ENCODE measurements at places on chromosomes 1 and 21. TPM values are rescaled to one million over a fixed set of nuclear protein-coding genes. Genes with fewer than 3 reads are reported as not detected.

- DNase-seq: no peak
Observed at GRCh38 chr1:212648431-212648830, 39.9 kb downstream of the ATF3 start.

DNA sequence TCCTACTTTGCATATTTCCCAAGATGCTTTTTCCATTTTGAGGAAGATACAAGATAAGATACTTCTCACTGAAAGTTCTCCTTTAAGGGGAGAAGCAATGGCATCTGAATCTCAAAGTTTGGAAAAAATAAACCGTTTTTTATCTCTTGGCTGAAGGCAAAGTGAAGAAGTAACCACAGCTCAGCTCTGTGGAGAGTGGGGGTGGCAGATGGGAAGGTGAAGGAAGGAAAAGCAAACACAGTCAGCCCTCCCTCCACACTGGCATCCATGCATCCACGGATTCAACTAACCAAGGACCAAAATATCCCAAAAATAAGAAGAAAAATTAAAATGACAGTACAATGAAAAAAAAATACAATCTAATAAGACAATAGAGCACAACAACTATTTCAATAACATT, 211.1 kb downstream of the RGS7 start:
- DNase-seq: no peak

The S100A9 gene
- 224 TPM for total RNA-seq

DNA sequence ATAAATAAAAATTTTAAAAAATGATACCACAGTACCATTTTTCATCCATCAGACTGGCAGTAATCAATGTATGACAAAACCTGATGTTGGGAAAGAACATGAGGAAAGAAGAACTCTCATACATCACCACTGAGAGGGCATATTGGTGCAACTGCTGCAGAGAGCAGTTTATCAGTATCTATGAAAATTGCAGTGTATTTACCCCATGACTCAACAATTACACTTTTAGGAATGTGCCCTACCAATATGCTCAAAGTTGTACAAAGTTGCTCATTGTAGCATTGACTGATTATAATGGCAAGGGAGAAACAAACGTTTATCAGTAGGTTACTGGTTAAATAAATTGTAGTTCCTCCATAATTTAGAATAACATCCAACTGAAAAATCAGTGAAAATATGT, 36.7 kb downstream of the CATSPERE start:
- DNase-seq: no peak

The LRRC53 gene
- 10.4 TPM for total RNA-seq

- no peak for DNase-seq
Observed at GRCh38 chr1:51664421-51665240, 47.7 kb downstream of the OSBPL9 start.

DNA sequence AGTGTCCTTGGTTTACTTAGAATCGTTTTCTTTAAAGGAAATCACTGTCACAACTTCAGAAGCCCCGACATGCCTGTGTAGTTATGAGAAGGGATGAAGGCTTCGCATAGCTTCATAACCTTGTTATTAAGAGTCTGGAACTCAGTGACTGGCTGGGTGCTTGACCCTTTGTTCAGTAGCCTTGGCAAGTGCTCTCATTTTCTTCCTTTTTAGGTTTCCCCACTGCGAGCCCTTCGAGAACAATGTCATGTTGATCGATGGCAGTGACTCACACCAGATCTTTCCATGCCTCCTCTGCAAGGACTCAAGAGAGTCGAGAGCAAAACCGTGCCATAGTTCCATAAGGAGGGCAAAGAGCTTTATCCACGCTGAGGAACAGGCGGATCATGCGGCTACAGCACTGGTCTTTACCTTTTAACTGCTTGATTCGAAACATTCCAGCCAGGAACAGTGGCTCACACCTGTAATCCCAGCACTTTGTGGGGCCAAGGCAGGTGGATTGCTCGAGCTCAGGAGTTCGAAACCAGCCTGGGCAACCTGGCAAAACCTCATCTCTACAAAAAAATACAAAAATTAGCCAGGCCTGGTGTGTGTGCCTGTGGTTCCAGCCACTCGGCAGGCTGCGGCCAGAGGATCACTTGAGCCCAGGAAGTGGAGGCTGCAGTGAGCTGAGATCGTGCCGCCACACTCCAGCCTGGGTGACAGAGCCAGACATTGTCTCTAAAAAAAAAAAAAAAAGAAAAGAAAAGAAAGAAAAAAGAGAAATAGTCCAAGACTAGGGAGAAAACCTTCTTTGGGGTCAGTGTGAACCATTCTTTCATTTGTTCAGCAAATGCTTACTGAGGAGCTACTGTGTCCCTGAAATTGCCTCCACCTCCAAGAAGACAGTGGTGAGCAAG, 95.4 kb upstream of the ERRFI1 start:
- peak; percentile 83 for DNase-seq

The RHCE gene
- 1.4 TPM for total RNA-seq

DNA sequence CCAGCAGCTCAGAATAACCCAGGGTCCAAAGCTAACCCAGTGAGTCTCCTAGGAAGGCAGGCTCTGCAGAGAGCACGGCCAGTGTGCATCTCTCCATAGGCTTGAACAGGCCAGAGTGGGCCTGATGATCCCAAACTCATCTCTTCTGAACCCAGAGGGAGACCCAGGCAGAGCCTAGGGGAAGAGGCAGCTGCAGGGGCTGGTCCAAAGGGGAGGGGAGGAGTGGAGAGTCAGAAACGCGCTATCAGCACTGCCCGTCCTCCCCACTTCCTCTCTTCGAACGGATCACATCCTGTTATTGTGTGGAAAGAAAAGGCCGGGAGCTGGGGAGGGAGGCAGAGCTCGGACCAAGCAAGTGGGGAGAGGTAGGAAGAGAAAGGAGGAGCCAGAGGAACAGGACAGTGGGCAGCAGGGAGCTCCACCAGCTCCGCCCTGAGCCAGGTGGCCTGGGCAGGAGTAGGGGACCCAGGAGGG, 20.2 kb downstream of the TAL1 start:
- peak; percentile 74 for DNase-seq

The RAB25 gene
- 2.2 TPM for total RNA-seq

GRCh38 chr1:53265581-53265980, 27.3 kb upstream of the MAGOH start:
- no peak for DNase-seq

The CHD1L gene
- 10.1 TPM for total RNA-seq

DNA sequence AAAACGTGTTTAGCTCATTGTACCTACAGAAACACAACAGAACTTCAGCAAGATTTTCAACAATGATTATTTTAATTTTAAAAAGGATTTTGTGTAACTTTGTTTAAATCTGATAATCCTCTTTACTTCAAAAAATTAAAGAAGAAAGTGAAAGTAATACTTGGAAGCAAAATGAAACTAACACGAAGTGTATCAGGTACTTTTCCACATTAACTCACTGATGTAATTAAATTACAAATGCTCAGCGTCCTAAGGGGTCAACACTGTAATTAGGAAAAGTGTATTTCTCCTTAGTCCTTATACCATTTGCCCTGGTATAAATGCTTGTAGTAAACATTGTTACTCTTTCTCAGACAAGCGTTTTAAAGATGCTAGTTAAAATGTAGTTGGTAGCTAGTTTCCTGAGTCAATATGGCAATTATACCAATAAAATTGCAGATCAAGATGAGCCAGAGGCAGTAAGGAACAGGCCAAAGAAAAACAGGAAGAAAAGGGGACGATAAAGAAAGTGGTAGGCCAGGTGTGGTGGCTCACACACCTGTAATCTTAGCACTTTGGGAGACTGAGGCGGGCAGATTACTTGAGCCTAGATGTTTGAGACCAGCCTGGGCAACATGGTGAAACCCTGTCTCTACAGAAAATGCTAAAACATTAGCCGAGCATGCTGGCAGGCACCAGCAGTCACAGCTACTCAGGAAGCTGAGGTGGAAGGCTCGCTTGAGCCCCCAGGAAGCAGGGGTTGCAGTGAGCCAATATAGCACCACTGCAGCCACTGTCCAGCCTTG, 553.0 kb downstream of the SMYD3 start:
- no peak for DNase-seq

DNA sequence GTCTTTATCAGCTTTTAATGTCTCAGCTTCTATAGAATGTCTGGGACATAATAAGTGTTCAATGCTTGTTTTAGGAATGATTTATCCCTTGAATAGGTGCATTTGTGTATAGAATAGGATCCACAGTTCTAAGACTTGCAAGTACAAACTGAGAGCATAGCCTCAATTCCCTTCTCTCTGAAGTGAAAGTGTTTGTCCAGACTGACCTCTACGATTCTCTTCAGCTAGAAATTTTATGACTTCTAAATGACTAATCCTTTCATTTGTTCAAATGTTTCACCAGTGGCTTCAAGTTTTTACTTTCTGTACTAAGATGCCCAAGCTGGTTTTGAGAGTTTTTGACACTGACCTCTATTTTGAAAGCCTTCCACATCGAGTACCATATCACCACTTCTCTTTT, 608.2 kb upstream of the ADGRL4 start:
- DNase-seq: no peak

- peak; percentile 8 for DNase-seq
Observed at GRCh38 chr1:200774735-200775444, 36.2 kb downstream of the CAMSAP2 start.

The LDLRAD1 gene
- total RNA-seq: 0.72 TPM

DNA sequence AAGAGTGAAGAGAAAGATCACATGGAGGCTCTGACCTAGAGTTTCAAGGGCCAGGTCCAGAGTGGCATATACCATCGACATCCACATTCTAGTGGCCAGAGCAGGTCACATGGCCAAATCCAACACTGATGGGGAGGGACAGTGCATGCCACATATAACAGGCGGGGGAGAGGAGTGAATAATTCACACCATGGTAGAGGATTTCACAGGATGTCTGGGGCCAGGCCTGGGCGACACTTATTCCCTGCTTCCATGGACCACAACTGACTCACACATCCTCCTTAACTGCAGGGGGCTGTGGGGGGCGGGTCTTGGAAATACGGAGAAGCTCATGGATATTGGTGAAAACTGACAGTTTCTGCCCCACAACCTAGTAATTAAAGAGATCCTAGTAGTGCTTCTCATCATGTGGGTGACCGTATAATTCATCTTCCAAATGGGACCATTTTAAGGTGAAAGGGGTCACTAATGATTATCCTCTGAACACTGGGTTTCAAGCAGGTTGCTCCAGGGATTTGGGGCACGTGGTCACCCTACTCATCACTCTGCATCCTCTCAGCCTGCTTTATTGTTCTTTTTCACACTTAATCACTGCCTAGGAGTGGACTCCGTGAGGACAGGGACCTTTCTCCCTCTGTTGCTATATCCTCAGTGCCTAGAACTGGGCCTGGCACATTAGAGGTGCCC, 44.0 kb downstream of the IGSF21 start:
- DNase-seq: no peak

The PUM1 gene
- total RNA-seq: 57.8 TPM

The CELA2B gene
- not detected for total RNA-seq

- DNase-seq: no peak
Observed at GRCh38 chr1:108591466-108591865, 31.6 kb downstream of the EEIG2 start.
